Activated T-cell treated with anti-CD3 and anti-CD28 coated beads for 24 hours (primary cell): ENCODE measurements at places on chromosomes 7 and 10.

DNA sequence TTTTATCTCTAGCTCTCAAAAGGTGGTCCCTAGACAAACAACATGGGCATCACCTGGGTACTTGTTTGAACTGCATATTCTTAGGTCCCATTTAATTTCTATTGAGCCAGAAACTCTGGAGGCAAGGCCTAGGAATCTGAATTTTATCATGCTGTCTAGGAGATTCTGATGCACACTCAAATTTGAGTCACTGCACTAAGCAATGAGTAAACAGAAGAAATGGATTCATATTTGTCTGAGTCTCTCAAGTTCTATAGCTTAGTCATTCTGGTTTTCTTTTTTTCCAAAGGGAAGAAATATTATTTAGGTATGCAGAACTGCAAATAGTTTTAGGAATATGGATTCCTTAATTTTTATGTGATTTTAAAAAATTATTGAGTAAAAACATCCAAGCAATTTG, 185.5 kb downstream of the SEMA3A start:
- DNase-seq = no peak

GRCh38 chr10:51137756-51138529, 63.7 kb downstream of the PRKG1 start:
- no peak for DNase-seq

DNA sequence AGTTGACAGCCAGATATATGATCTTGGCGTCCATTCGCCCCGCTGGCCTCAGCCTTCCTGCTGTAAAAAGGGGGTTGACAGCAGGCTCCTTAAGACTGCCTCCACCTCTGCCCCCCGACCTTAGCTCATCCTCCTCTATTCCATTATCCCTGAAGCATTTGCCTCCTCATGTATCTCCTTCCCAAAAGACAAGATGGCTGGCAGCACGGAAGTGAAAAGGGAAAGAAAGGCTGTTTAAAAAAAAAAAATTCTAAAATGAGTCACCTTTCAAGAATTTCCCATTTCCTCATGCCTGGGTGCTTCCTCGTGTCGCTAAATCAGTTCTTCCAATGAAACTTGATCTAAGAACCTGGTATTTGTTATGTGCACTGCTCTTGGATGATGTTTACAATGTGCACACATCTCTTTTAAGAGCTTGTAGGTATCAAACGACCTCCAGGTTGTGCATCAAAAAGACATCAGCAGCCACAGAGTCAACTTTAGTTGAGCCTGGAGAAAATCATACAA, 1.7 kb downstream of the SCRN1 start:
- no peak for DNase-seq

GRCh38 chr7:96346293-96346953, 24.5 kb upstream of the SLC25A13 start:
- DNase-seq = no peak

- no peak for DNase-seq
These were observed 12.2 kb upstream of the CAV1 start for GRCh38 chr7:116512520-116513188.

- DNase-seq = no peak
These were observed 471.2 kb downstream of the GLRX3 start for GRCh38 chr10:130607366-130607765.

GRCh38 chr7:26777385-26777784, 87.0 kb downstream of the SKAP2 start:
- no peak for DNase-seq

DNA sequence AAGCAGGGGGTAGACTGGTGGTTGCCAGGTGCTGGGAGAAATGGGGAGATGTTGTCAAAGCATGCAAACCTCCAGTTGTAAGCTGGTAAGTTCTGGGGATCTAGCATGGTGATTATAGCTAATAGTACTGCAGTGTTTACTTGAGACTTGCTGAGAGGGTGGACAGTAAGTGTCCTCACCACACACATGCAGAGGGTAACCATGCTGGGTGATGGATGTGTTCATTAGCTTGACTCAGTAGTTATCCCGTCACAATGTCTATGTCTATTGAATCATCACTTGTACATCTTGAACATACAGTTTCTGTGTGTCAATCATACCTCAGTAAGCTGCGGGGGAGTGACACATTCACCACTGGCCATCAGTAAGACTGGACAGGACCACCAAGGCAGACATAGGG, 42.1 kb downstream of the GSDME start:
- DNase-seq = no peak

- no peak for DNase-seq
These were observed 160.6 kb upstream of the SHH start for GRCh38 chr7:155972651-155973390.

DNA sequence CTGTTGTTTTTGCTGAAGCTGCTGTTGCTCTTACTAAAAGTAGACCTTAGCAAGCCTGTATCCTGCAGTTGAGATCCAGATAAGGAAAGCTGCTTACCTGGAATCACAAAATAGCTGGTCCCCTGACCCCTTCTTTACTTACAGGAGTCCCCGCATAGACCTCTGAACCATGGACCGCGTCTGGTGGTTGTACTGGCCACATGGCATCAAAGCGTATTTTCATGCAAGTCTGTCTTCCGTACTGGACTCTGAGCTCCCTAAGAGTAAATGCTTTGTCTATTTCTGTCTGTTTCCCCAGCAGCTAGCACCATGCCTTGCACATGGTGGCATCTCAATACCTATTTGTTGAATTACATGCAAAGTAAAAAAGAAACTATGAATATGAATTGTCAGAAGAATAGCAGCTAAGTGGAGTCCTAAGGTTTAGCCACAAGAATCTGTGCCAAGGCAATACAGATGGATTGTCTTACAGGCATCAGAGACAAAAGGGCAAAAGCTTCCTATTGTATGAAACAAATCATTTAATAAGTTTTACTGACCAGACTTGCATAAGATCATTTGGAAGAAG, 159.2 kb downstream of the PAXIP1 start:
- DNase-seq = no peak

DNA sequence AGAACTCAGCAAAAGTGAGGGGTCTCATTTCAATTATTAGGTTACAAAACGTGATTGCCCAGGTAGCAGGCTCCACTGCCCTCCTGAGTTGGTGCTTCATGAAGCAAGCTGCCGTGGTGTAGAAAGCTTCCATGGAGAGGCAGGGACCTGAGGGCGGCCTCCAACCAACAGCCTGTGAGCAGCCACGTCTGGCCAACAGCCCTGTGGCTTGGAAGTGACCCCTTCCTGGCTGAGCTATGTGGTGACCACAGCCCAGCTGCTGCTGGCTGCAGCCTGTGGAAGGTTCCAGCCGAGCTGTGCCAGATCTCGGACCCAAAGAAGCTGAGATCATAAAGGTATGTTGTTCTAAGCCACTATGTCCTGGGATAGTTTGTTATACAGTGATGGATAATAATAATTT, 122.5 kb upstream of the KLF6 start:
- DNase-seq = no peak

GRCh38 chr7:73699370-73700068, 16.1 kb downstream of the BUD23 start:
- DNase-seq = no peak

GRCh38 chr10:129958629-129959543, 5.2 kb downstream of the EBF3 start:
- no peak for DNase-seq

DNA sequence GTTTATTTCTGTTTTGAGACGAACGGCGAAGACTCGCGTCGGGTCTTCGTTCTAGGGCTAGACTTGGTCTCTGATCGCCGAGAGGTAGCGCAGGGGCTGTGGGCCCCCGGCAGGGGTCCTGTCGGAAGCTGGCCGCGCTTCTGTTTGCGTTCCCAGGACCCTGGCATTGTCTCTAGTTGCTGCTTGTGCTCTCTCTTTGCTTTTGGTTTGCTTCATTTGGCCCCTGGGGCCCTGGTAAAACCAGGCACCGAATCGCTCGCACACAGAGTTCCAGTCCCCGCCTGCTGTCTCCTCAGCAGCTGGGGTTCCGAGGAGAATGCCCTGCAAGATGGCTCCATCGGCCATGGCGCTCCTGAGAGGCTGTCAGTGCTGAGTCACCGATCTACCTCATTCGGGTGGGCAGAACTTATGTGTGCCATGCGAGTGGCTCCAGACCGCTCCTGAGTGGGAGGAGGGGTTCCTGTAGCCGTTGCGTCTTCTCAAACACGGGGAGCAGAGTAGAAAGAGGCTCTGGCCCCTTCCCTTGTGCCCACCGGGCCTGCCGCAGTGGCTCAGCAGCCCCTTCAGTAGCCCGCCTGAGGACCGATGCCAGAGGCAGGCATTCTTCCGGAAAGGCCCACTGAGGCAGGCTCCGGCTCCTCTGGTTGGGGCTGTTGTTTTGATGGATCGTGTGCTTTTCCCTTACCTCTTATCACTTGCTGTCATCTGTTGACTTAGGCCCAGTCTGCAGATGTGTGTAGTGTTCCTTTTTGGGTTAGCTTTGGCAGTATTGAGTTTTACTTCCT, 826 bp downstream of the CHPF2 start:
- peak; percentile 74 for DNase-seq

DNA sequence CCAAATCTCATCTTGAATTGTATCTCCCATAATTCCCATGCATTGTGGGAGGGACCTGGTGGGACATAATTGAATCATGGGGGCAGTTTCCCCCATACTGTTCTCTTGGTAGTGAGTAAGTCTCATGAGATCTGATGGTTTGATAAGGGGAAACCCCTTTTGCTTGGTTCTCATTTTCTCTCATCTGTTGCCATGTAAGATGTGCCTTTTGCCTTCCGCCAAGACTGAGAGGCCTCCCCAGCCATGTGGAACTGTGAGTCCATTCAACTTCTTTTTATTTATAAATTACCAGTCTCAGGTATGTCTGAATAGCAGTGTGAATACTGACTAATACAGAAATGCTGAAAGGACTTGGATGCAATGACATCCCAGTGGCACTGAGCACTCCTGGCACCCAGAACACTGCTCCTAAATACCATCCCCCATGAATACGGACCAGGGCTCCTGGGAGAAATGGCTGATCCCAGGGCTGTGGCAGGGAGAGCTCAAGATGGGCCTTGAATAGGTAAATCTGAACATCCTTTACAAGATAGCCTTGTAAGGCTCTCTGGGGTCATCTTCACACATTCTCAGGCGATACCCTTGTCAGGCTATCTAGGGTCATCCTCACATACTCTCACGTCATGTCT, 19.4 kb downstream of the ZFAND2A start:
- DNase-seq = no peak

- DNase-seq = no peak
These were observed 14.7 kb downstream of the SEC24C start for GRCh38 chr10:73758704-73759511.

- DNase-seq = no peak
These were observed 9.5 kb downstream of the TUBAL3 start for GRCh38 chr10:5395168-5395567.

DNA sequence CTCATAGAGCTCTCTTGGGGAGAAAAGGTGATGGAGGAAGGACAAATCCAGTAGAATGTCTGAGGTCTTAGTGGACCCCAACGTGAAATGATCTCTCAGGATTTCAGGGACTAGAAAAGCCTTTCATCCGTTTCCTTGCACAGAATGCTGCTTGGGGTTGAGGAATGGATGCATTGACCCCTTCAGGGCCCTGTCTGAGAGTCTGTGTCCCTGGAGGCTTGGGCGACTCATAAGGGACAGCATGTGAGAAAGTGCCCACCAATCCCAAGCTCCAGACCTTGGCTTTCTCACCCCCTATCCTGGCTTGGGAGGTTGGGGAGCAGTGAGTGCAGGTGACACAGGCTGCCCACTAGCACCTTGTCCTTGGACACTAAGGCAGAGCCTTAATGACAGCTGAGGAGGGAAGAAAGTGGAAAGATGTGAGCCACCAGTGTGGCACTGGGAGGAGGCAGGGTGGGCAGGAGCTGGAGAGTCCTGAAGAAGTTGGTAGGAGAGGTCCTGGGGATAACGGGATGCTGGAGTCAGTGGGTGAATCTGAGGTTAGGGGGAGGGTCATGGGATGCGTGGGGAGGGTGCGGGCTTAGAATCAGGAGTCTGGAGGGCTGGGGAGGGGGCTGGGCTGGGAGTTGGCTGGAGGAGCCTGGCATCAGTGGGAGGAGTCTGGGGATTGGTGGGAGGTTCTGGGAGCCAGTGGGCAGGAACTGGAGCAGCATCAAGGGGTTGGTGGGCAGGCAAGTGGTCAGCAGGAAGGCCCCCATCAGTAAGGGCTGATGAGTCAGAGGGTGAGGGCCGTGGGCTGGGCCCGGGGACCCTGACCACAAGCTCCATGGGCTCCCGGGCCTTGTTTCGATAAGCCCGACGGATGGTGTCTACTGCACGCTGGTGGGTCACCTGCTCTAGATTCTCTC, 8.6 kb downstream of the LZTS2 start:
- no peak for DNase-seq

DNA sequence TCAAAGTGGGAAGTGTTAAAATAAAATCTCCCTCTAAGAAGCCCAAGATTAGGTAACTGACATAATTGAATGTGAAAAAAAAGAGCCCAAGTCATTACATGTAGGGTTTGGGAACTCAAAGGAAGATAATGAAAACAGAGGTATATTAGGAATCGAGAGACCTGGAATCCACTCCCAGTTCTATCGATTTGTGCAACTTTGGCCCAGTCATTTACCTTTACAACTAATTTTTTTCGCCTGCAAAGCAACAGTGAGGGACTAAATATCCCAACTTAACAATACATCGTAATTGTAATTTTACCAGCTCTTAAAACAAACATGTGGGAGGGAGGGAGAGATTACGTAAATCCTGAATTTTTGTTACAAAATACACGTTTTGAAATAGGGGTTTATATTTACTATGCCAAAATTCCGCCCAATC, 1.4 kb downstream of the MINDY3 start:
- DNase-seq = no peak

DNA sequence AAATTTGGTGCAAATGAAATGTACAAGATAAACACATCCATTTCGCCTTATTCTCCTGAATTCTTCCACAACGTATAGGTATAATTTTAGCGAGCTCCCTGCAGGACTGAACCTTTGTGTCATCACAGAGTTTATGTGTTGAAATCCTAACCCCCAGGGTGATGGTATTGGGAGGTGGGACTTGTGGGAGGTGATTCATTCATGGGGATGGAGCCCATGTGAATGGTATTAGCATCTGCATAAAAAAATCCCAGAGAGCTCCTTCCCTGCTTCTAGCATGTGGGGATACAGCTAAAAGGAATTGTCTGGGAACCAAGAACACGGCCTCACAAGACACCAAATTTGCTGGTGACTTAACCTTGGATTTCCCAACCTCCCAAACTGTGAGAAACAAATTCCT, 741.4 kb upstream of the VSTM2A start:
- DNase-seq = no peak

GRCh38 chr7:14698239-14698638, 204.3 kb downstream of the DGKB start:
- DNase-seq = no peak
